Tibial artery (tissue), 4 donors: ENCODE measurements at places on chromosomes 2 and 18.

- no peak for DNase-seq
Measured at GRCh38 chr2:60298006-60298696, 255.3 kb downstream of the BCL11A start.

DNA sequence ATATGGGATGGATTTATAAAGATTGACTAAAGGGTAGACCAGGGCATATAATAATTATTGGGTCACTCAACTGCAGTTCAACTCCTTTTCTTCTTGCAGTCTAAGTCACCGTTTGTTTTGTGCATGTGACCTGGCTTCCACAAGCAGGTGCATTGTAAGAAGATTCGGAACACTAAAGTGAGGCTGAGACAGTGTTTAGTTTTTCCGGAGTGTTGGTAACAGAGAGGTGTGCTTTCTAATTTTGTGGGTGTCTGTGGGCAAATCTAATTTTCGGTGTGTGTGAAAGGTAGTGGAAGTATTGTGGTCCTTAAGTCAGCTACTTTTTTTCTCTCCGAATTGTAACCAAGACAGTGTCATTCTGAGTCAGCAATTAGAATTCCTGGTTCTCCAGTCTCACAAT, 184.5 kb downstream of the CDH19 start:
- DNase-seq = no peak

GRCh38 chr18:11504962-11505361, 104.4 kb upstream of the SLC35G4 start:
- no peak for DNase-seq

DNA sequence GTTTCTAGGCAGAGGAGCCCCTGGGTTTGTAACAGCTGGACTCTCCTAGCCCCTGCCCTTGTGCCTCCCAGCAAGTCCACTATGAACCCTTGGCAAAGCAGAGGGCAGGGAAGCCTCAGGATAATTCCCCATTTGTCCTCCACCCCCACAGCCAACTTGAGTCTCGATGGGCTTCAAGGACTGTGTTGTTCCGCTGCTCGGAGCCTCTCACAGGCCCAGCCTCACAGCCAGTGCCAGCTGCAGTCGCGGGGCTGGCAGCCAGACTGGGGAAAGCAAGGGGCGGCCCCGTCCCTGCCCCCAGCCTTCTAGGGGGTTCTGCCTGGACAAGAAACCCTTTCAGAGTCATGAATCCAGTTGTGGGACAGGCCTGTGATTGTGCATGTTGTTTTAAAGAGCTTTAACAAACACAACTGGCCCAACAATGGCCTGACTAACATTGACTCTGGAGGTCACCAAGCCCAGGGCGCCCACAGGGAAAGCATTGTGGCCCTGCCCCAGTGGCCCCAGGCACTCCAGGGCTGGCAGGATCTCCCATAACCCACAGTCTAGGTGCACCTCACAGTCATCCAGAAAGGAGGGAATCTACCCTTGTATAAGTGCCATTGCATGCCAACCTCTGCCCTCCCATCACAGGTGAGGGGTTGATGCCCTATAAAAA, 71.8 kb upstream of the DAPL1 start:
- DNase-seq = no peak

GRCh38 chr2:231413921-231414476, 18.5 kb downstream of the B3GNT7 start:
- no peak for DNase-seq
